GM12891 (cell line): ENCODE measurements at places on chromosomes 7 and 10.

DNA sequence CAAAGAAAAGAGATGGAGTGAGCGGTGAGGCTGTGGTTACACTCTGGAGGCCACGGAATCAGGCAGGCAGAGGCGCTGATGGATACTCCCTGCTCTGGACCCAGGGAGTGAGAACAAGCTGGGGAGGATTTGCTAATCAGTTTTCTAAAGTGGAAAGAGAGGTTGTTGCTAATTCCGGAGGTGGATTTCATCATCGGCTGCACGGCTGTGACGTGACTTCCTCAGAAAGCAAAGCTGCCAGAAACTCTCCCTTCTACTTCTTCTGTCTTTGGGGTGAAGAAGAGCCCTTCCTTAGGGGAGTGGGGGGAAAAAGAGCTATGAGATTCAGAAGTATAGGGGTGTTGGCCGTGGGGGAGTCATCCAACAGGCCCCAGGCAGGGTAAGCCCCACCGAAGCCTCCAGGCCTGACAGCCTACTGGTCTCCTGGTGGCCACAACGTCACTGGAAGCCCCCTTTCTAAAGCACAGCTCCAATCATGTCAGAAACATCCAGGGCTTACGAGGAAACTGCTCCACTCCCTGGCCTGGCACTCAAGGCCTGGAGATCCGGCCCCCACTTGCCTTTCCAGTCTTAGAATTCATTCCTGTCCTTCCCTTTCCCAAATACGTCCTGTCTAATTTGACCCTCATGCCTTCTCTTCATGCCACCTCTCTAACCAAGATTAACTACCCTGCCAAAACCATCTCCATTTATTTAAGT lies 114.5 kb downstream of the HIP1 start:
- DNase-seq, result no peak

DNA sequence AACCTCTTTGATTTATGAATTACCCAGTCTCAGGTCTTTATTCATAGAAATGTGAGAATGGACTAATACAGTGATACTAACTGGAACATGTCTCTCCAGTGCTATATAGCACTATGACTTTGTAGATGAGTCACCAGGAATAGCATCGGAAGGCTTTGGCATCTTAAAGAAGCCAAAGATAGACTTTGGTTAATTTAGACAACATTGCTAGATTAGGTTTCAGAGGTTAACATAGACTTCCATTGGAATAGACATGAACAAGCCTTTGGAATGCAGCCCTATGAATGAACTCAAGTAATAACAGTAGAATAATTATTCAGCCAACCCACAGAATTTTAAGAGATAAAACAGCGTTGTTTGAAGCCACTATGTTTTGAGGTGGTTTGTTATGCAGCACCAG lies 169.2 kb downstream of the HGF start:
- DNase-seq, result no peak

GRCh38 chr10:95755511-95756004 lies 405 bp upstream of the ENTPD1 start:
- no peak for DNase-seq

- no peak for DNase-seq
Measured at GRCh38 chr10:8150401-8150905, 96.0 kb downstream of the GATA3 start.

DNA sequence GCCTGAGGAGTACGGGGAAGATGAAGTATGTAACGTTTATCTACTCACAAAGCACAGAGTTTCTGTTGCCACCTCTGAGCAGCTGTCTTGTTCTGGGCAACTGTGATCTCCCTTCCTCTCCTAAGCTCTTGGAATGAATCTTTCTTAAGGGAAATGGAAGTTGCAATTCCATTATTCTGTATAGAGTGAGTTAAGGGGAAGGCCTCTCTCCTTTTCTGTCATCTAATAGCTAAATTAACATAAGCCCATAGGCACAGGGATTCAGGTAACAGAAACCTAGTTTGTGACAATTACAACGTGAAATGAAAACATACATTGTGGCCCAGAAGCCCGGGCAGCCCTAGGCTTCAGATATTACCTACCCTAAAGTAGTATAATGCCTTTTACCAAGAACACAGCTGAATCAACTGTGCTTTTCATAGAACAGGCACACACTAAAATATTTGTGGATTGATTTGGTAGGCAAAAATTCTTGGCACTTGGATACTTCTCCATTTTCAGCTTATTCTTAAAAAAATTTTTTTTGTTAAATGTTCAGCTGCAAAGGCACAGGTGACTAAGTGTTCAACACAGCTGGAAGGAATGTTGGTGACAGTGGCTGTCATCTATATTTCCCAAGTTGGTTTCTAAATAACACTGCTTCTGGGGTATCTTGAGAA lies 3.8 kb upstream of the PDCD4 start:
- no peak for DNase-seq

DNA sequence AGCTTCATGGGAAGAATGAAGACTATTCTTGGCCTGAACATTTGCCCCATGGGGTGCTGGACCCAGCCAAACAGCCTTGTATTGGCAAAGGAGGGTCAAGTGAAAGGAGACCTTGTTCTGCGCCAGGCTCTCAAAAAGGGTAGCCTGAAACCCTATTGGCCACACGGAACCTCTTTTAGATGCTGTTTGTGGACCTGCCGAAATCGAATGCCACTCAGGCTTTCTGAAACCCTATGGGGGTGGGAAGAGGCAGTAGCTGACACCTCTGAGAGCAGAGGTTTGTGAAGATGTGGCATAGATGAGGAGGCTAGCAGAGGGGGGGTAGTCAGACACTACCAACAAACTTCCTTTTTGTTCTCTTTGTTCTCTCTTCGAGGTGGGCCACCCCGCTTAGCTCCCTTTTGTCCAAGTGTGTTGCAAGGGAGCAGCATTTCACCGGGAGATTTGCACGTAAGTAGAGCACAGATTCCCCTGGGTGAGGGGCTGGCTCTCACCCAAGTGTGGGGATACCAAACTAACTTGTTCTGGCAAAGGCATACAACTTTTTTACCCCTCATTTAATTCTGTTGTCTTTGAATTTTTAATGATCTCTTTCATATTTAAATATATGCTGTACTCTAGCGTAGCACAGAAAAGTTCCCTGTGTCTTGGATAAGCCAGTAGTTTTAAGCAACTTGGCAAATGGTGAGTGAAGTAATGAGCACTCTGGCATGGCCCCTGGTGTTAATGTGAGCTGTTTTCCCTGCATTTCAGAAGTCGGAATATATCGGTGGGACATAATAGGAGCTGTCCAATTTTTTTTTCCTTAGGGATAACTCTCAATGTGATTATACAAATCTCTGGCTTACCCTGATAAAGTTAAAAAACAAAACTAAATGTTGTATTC lies 107.7 kb downstream of the SEPTIN7 start:
- DNase-seq, result no peak
